ENCODE measurements at places on chromosomes 6 and 20.

- DNase-seq = no peak
Measured at GRCh38 chr6:107647439-107647948, 157.6 kb downstream of the SOBP start.

- no peak for DNase-seq
Measured at GRCh38 chr20:53859684-53860083, 210.7 kb downstream of the BCAS1 start.

DNA sequence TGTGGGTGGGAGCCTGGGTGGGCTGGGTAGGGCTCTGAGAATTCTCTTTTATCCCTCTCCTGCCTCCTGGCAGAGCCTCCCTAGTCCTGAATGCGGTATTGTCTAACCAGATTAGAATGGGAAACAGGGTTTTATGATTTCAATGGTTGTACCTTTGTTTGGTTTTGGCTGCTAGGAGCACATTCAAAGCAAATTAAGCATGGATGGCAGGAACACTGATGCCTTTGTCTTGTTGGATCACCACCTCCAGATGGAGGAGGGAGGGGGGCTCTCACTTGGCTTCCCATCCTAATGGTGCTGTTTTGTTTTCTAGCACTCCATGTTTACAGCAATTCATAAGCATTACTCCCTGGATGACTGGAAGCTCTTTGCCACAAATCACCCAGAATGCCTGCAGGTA is 11.6 kb downstream of the GMPR start:
- no peak for DNase-seq

DNA sequence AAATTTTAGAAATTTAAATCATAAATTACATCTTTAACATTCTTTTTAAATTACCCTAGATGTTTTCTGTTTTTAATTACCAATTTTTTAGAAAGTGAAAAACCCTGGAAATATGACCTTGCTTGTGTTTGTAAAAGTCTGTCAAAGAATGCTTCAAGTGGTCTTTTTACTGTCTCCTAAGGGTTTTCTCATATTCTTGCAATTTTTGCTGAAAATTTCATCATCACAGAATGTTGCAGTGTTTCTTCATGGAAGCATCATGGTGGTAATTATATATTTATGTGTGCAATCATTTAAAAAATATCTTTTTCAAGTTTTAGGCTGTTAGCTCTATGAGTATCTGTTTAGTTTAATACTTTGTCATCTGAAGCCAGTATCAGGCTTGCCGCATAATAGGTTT is 178.2 kb downstream of the HDGFL1 start:
- DNase-seq = no peak

DNA sequence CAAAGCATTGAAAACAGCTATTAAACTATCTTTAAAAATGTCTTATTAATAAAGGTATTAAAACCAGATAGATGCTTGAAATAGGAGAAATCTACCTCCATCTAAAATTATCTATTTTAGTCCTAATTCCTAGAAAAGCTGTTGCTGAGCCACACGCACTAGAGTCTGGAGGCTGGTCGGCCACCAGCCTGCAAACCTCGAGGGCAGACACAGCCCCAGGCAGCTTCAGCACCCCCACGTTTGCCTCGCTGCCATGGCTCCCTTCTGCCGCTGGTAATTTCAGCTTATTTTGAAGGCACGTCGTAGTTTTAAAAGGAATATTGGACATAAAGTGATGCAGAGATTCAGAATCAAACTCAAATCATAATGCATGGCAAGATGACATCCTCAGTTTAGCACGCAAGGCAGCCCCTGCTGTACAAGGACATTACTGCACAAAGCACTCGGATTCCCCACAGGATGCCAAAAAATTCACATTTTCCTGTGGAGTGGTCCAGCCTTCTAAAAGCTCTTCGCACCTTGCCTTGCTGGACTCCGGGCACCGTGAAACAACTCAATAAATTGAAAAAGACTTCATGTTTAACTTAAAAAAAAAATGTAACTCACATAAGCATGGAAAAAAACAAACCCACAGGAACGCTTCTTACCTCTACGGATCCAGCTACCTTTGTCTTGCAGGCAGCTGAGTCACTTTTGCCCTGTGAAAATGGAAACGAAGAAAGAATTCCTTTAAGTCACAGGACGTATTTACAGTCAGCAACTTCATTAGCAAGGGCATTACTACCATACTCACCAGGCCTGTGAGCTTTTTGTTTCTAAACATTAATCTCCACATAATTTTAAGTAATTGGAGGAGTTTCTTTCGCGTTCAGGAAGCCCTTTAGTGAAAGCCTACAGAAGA is 143.4 kb upstream of the RPS6KA2 start:
- DNase-seq = no peak

DNA sequence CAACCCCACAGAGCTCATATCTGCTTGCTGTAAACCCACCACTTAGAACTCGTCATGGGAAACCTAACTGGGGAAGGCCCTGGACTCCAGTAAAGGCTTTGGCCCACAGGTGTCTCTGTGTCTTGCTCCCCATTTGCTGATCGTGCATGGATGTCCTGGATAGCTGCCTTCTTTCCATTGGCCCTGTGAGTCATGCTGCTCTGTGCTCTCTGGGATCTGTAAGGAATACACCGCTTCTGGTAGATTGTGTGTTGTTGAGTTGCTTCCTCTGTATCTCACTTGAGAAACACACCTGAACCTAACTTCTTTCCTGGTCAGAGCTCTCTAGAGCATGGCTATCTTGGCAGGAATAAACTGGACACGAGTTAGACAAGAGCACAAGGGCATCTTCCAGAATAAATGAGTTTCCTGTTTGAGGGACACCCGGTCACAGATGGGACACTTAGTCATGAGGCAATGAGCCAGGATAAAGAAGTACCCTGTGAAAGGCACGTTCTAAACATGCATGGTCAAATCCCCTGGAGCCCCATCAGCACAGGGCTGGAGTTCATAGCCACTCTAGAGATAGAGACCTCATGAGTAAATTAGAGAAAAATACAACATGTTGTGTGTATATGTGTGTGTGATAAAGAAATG is 99.6 kb upstream of the TMEM170B start:
- DNase-seq = no peak

DNA sequence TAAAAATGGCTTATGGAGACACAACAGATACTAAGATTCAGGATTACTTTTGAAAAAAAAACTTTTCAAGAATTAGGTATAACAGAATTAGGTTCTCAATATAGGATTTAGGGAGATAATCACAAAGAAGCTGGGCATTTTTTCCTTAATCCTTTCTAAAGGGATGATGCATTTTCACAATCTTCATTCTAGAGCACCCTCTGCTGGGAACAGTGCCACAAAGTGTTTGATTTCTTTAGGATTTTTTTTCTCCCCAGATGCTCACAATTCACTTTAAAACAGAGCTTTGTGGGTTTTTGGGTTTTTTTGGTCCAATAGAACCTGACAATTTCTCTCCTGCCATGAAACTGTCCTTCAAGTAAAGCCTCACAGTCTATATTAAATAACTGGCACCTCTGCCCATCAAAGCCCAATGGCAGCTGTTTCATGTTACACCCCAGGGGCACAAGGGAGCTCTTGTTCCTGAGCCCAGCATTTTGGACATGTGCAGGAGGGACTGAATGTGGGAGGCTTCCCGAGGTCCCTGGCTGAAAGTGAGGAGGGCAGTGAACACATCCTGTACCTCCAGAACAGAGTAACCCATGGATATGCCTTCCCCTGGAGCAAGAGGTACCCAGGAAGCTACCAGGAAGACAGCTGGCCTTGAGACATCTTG is 39.7 kb downstream of the PREP start:
- no peak for DNase-seq

DNA sequence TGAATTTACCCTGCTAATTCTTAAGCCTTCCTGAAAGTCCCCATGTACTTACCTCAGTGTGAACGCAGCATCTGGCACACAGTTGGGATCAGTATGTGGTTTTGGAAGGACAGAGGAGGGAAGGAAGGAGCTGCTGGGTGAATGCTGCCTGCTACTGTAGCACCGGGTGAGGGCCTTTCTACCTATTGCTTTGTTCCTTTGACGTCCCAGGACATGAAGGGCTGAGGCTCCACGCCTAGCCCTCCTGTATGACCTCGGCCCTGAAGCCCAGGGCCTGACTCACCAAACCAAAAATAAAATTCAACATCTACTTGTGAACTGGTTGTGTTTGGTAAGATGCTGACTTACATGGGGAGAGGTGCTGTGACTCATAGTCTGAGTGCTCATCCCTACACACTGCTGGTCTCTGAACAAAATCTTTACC is 51.1 kb downstream of the ARID1B start:
- DNase-seq = peak; percentile 79

DNA sequence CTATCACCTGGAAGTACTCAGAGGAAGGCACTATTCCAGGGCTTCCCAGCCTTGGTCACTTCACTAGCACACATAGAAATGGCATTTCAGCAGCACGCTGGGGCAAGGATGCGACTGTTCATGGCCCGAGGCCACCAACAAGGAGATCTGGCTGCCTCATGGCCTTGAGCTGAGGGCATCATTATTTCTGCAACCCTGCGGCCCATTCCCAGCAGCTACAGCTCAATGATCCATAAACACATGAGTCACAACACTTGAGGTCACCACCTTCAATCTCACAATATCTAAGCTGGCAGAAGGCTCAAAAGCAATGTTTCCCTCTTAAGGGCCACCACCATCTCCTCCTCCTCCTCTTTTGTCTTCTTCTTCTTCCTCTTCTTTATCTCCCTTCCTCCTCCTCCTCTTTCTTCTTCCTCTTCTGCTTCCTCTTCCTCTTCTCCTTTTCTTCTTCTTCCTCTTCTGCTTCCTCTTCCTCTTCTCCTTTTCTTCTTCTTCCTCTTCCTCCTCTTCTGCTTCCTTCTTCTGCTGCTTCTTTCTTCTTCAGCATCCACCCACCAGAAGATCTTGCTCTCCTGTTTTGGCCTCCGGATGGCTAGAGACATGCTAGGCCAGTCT is 382.9 kb upstream of the CNR1 start:
- DNase-seq = no peak

- DNase-seq = no peak
Measured at GRCh38 chr20:6407163-6407562, 284.3 kb upstream of the FERMT1 start.

DNA sequence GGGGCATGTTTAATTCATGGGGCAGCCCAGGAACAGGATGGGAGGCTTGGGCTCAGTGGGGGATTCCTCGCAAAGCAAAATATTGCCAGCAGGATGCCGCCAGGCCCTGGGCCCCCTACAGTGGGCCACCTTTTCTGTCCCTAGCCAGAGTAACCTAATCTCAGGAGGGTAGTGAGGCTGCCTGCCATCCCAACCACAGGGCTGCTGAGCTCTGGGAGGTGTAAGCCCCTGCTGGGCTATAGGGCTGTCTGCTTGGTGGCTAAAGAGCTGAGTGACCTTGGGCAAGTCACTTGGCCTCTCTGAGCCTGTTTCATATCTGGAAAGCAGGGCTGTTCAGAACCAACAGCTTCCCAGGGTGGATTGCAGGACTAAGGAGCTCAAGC is 35.7 kb upstream of the CDH22 start:
- no peak for DNase-seq

GRCh38 chr6:140041056-140041455 is 666.6 kb upstream of the CITED2 start:
- no peak for DNase-seq

GRCh38 chr6:149864578-149865535 is 698 bp upstream of the LRP11 start:
- DNase-seq = no peak

DNA sequence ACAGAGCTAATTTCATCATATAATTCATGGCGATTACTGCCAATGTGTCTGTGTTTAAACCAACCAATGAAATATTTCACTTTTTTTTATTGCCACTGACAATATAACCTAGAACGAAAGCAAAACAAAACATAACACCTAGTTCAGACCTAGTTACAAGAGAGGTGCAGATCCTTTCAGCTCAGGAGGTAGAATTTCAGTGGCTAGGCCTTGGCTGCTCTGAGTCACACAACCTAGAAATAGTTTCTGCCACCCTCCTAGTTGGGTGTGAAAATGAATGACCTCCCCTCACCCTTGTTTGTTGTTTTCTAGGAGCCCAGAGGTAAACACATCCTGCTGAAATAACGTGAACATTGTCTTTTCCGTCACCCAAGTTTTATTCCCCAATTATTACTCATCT is 356.3 kb downstream of the HTR1B start:
- no peak for DNase-seq

- DNase-seq = no peak
Measured at GRCh38 chr20:44648579-44648978, 2.9 kb downstream of the ADA start.

DNA sequence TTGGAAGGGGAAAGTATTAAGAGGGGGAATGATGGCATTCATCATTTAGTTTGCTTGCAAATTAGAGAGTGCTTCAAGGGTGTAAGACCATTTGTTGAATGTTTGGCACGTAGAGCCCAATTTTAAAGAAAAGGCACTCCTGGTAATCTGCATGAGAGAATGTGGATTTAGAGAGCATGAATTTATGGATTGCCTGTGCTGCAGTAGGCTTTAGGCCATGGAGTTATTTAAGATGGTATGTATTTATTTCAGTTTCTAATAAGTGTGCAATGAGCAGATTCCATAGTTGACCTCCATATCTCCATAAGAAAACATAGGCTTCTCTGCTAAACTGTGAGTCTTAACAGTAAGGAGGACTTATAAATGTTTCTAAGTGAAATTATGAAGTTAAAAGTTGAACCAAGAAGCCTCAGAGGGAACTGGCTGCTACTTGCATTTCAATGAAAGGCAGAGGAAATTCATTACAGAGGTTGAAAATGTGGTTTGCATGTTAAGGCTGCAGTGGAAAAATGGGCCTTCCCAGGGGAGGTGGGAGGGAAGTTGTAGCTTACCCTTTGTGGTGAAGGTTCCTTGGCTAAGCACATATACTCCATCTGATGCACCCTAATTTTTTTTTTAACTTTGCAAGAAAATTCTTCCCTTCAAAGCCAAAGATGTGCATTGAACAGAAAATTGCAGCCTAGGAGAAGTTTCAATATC is 134.2 kb downstream of the CARMIL1 start:
- DNase-seq = no peak

DNA sequence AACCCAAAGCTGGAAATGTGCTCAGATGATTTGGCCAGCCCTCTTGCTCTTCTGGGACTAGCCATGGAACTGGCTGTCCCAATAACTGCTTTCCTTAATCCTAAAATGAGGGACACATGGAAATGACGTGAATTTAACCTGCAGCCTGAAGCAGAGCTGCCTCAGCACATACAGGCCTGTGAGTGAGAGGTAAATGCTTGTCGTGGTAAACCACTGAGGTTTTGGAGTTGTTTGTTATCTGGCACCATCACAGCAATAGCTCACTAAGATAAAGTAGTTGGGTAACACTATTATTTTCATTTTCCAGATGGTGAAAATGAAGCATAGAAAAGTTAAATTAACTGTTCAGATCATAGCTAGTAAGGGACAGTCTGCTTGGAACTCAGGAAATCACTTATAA is 333.4 kb upstream of the CHD6 start:
- DNase-seq = no peak

DNA sequence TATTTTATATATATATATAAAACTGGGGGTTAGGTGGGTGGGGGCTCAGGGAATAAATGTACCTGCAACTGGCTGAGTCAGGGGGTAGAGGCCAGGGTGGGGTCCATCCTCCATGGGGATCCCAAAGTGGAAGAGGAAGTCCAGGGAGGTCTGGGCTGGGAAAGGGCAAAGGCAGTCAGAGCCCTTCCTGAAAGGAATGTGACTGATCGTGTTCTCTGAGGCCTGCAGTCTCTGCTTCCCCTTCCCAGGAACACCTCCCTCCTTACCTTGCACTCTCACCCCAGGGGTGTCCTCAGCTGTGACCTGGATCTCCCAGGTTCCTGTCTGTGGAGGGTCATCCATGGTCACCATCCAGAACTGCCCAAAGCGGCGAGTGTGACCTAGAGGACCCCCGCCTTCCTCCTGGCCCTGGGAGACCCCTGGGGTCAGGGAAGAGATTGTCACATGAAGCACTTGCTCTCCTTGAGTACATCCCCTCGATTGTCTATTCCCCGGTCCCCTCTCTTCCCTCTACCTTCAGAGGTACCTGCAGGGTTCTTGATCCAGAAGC is 4.7 kb downstream of the SAPCD1 start:
- no peak for DNase-seq
